ENCODE measurements at places on chromosomes 13 and 19.
A peak's percentile ranks its signal among the peaks of the same experiment; 100 is the strongest.

DNA sequence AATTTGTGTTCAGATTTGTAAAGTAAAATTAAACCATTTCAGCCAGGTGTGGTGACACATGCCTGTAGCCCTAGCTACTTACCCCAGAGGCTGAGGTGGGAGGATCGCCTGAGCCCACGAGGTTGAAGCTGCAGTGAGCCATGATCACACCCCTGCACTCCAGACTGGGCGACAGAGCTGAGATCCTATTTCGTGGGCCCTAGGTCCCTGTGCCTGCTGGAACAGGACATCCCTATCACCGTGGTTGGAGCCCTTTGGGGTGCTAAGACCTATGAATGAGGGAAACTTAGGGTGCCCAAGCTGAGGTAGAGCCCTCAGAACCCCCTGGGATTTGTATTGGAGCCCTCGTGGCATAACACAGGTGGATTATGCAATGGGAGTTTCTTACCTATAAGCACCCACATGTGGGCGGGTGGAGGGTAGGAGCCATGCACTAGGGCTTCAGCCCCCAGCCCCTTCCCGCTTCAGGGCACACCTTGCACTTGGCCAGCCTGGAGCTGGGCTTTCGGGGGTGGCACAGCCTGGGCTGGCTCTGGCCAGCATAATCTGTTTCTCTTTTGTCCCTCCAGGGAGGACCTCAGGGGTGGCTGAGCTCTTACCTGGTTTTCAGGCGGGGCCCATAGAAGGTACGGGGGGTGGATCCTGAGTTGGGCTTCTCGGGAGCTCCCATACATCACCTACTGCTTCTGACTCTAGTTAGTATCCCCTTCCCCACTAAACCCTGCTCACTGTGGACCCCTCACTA lies 7.2 kb upstream of the USF2 start:
- no peak for DNase-seq

DNA sequence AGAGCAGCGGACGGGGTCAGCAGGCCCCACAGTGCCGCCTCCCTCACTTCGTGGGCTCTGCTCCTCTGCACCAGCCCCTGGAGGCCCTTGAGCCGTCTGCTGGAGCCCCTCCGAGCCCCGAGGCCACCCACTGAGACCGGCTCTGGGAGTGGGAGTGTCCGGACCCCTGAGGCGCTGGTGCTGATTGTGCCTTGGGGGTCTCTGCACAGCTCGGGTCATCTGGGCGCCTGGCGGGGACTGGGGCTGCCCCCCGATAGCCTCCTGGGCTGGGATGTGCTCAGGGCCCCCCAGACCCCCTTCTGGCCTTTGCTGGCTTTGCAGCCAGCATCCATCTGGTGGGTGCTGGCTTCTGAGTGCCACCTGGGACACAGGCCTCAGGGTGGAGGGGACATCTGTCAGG lies 15.4 kb downstream of the CBARP start:
- no peak for DNase-seq

DNA sequence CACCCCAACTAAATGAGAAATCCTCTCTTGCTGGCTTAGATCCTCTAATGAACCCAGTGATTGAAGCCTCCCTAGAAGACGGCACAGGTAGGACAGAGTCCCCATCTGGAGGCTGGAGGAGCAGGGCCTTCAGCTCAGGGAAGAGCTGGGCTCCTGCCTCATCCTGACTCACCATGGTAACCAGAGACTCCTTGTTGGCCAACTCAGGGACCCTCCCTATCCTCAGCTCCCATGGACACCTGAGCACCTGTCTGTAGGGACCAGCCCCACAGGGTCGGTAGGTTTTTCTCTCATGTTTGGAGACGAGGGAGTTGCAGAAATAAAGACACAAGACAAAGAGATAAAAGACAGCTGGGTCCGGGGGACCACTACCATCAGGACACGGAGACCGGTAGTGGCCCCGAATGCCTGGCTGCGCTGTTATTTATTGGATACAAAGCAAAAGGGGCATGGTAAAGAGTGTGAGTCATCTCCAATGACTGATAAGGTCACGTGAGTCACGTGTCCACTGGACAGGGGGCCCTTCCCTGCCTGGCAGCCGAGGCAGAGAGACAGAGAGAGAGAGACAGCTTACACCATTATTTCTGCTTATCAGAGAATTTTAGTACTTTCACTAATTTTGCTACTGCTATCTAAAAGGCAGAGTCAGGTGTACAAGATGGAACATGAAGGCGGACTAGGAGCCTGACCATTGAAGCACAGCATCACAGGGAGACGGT lies 26.6 kb downstream of the SIGLEC7 start:
- no peak for DNase-seq

GRCh38 chr13:23731709-23732108 lies 157.5 kb downstream of the MIPEP start:
- no peak for DNase-seq

- DNase-seq = no peak
Observed at GRCh38 chr13:28349907-28350654, 144.8 kb downstream of the FLT1 start.

DNA sequence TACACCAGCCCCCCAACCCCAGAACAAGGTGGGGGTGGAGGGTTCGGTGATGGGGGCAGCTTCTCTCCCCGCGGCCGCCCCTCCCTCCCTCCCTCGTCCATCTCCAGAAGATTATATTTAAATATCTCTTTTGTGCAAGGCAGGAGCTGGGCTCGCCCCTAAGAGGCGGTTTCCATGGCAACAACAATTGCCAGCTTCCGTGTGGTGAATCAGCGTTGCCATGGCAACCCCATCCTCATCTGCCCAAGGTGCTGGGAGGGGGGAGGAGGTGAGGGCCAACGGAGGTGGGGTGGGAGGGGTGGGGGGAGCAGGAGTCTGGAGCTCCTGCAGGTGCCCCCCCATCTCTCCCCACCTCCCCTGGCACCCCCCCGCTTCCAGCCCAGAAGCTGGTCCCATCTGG lies 46.4 kb downstream of the CELF5 start:
- DNase-seq = peak; percentile 30

- DNase-seq = no peak
Observed at GRCh38 chr19:21492947-21493906, 12.2 kb upstream of the ZNF429 start.

- no peak for DNase-seq
Observed at GRCh38 chr13:18948664-18949488, 232.7 kb downstream of the TUBA3C start.

DNA sequence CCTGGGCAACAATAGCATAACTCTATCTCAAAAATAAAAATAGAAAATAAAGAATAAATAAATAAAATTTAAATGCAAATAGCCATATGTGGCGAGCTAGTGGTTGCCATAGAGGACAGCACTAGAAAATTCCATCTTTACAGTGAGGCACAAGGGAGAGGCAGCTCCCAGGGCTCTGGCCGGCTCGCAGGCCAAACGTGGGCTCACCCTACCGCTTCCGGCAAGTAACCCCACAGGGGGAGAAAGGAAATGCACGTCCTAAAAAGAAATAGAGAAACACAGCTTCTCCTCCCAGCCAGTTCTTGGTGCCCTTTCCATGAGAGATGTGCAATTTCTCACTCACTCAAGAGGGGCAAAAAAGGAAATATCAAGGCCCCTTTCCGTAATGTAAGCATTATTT lies 12.4 kb upstream of the GRWD1 start:
- DNase-seq = no peak

- no peak for DNase-seq
Observed at GRCh38 chr13:63092456-63092855, 1676.8 kb upstream of the PCDH20 start.

DNA sequence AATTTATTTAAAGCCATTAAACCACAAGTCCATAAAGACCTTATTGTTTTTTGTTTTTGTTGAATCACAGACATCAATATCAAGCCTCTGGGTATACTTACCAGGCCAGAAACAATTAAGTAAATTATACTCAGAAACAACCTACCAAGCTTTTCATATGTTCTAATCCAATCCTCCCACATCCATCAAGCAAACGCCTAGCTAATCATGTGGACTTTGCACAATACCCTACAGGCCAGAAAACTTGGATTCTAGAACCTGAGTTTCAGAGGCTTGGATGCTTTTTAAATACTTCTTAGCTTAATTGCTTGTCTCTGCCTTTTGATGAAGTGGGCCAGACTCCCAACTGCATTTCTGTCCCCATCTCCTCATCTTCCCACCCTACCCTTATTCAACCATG lies 39.9 kb downstream of the TGDS start:
- DNase-seq = no peak

GRCh38 chr19:4660993-4661392 lies 9.1 kb downstream of the MYDGF start:
- no peak for DNase-seq

DNA sequence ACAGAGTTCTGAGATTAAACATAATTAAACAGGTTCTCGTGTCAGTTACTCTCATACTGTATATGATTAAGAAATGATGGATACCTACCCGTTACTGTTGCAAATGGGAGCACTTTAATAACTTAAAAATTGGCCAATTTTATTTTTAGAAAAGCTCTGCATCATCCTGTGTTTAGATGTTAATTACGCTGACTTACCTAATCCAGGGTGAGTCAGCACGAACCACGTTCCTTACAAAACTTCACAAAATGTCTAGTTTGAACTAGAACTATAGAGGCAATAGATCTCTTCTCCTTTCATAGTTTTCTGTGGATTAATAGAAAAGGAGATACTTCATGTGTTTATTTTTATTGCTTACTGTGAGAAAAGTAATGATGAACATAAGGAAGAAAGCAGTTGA lies 363.9 kb downstream of the MYO16 start:
- DNase-seq = no peak

DNA sequence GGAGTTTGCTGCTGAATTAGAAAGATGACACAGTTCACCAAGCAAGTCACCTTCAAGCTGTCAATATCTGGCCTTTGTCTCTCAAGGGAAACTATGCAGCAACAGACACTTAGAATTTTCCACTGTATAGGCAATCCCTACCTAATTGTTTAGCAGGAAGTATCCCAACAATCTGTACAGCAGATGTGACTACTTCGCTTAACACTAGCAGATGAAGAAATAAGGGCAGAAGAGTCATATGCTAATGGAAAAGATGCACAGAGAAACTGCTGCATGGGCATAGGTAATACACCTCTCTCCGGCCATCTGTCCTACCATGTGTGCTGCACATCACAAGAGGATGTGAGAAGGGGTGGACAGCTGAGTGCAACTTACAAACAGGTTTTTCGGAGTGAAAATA lies 851.2 kb downstream of the PCDH9 start:
- no peak for DNase-seq

DNA sequence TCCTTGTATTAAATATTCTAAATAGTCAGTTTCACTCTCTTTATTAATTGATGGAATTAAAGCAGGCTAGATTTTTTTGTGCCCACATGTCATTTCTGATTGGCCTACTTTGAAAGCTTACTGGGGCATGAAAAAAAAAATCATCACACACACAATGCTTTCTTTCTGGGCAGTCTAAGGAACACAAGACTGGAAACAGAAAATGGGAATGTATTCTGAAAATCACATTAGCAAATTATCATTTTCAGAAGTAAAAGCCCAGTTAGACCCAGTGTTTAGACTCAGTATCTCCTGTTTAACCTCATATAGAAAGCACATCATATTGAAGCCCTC lies 339.4 kb downstream of the SPRY2 start:
- DNase-seq = no peak
